ENCODE measurements at places on chromosomes 11 and 22. TPM values are rescaled to one million over a fixed set of nuclear protein-coding genes. Genes with fewer than 3 reads are reported as not detected.

DNA sequence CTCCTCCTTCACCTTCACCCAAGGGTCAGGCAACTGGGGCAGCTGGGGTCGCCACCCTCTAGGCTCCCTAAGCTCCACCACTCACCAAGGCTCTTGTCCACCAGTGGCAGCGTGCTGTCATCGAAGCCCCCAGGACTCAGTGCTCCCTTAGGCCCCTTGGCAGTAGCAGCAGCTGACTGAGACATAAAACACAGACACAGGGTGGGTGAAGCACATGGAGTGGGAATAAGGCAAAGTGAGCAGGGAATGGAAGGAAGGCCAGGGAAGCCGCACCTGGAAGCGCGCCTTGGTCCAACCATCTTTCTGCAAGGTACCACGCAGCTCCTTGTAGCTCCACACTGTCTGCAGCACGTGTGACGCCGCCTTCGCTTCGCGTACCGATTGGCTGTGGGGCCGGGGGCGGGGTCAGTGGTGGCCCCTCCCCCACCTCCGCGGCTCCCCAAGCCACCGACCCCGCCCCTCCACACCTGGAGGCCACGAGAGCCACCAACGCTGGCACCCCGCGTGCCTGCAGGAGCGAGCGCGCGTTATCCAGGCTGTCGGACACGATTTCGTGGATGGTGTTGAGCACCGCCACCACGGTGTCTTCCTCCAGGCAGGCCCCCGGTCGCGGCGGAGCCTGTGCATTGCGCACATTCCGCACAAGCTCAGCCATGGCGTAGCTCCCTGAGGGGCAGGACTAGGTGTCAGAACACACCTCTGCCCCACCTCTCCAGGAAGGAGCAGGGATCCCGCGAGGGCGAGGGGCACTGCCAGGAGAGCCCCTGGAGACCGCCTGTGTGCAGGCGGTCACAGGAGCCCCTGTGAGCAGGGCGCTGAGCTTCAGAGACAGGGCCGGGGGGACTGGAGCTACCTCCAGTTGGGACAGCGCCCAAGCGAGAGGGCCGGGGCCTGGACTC lies 31.3 kb upstream of the TXNRD2 start:
- no peak overlapping the region for H3K4me3 ChIP-seq
- H3K4me1 ChIP-seq: no peaks in the 10 kb centered on the region
- DNase-seq: no peak
- H3K36me3 ChIP-seq: peaks cover 54% of the 10 kb centered on the region
- no peaks in the 10 kb centered on the region for H3K27me3 ChIP-seq

DNA sequence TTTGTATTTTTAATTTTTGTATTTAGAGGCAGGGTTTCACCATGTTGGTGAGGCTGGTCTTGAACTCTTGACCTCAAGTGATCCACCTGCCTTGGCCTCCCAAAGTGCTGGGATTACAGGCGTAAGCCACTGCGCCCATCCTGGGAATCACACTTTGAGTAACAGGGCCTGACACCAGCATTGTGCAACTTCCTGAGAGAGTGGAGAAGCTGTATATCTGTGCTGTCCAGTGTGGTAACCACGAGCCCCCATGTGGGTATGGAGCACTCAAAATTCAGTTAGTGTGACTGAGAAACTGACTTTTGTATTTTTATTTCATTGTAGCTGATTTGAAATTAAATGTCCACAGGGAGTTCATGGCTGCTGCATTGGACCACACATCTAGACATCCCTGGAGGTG lies 36.2 kb downstream of the MPPED1 start:
- H3K4me1 ChIP-seq: no peaks in the 10 kb centered on the region
- H3K4me3 ChIP-seq: no peak overlapping the region

OR5A1 gene
- not detected for total RNA-seq

KREMEN1 gene
- 4.3 TPM for total RNA-seq

FGF4 gene
- total RNA-seq: not detected

OR52E8 gene
- not detected for total RNA-seq

SLC1A2 gene
- total RNA-seq: 2.0 TPM
